ENCODE measurements at places on chromosomes 2 and 18. TPM values are rescaled to one million over a fixed set of nuclear protein-coding genes. Genes with fewer than 3 reads are reported as not detected.

The PDE11A gene
- not detected for total RNA-seq

The COMMD1 gene
- 29.3 TPM for total RNA-seq

The REEP1 gene
- total RNA-seq: 0.19 TPM

The GPC1 gene
- total RNA-seq: 2.0 TPM

The C2orf78 gene
- total RNA-seq: not detected

DNA sequence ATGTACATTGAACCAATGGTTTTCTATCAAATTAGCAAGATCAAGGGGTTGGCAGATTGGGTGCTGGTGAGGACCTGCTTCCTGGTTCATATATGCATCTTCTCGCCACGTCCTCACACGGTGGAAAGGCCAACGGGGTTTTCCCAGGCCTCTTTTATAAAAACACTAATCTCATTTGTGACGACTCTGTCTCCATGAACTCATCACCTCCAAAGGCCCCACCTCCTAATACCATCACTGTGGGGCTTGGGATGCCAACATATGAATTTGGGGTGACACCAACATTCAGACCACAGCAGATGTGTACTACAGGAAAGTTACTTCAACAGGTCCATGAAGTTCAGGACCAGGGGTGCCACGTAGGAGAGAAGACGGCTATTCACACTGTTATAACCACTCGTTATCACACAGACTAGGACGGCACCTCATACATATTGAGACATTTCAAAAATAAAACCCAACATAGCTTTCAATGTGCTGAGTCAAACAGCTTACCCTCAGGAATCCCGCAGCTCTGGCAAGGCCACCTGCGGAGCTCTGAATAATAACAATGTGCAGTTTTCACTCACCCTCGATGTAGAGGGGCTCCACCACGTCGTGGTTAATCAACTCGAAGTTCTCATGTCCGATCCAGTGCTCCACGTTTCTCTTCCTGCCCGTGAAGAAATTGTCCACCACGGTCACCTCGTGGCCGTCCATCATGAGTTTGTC lies 49.3 kb downstream of the UXS1 start:
- H3K27ac ChIP-seq: peak overlapping the region; percentile 90
- peak; percentile 71 for DNase-seq
- peaks cover 67% of the 10 kb centered on the region for H3K4me1 ChIP-seq
- H3K4me3 ChIP-seq: peak overlapping the region; percentile 42
- H3K27me3 ChIP-seq: no peaks in the 10 kb centered on the region

GRCh38 chr2:33485051-33485450 lies 8.6 kb downstream of the RASGRP3 start:
- peaks cover 8% of the 10 kb centered on the region for H3K36me3 ChIP-seq
- peaks cover 25% of the 10 kb centered on the region for H3K4me1 ChIP-seq
- no peak overlapping the region for H3K4me3 ChIP-seq
- H3K27ac ChIP-seq: no peak overlapping the region
- no peak for DNase-seq

GRCh38 chr2:234919711-234920110 lies 32.1 kb upstream of the SH3BP4 start:
- H3K4me3 ChIP-seq: no peak overlapping the region
- no peak for DNase-seq
- no peak overlapping the region for H3K27ac ChIP-seq
- H3K27me3 ChIP-seq: peaks cover 16% of the 10 kb centered on the region
- no peaks in the 10 kb centered on the region for H3K36me3 ChIP-seq
- no peaks in the 10 kb centered on the region for H3K4me1 ChIP-seq

- H3K27ac ChIP-seq: no peak overlapping the region
- no peaks in the 10 kb centered on the region for H3K36me3 ChIP-seq
- no peaks in the 10 kb centered on the region for H3K27me3 ChIP-seq
- peaks cover 18% of the 10 kb centered on the region for H3K4me1 ChIP-seq
Observed at GRCh38 chr2:234355021-234355720, 141.7 kb downstream of the ARL4C start.

DNA sequence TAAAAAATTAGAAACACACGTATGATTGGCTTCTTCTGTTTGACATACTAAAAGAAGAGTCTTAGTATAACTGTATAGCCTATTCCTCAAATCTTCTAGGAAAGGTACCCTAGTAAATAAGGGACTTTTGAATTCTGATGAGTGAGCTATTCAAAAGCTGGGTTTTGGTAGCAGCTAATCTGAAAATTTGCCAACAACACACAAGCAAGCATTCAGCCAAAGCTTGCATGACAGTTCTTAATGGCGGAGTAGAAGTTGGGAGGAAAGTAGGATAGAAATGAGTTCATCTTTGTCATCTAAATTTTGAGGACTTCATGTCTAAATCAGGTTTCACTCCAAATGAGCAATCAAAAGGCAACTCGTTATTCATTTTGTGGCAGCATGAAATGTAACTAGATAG lies 813.0 kb downstream of the MBD2 start:
- H3K27me3 ChIP-seq: no peaks in the 10 kb centered on the region
- H3K4me1 ChIP-seq: no peaks in the 10 kb centered on the region
- DNase-seq: no peak
- H3K27ac ChIP-seq: no peak overlapping the region
- no peaks in the 10 kb centered on the region for H3K36me3 ChIP-seq
- H3K4me3 ChIP-seq: no peak overlapping the region

DNA sequence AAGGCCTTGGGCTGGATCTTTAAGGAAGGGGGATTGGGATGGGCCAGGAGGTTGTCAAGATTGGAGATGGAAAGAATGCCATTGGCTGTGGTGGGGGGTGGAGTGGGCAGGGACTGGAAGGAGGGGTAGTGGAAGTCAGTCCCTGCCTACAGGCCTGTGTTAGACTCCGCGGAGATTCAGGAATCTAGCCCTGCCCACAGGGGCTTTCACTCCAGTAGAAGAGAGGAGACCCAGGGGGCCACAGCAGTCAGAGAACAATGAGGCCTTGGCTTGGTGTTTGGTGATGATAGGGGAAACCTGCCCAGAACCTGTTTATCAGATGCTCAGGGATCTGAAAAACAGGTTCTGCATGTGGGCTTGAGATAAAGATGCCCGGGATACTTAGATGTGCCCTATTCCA lies 6.1 kb downstream of the STEAP3 start:
- no peak for DNase-seq
- H3K4me1 ChIP-seq: peaks cover 8% of the 10 kb centered on the region
- no peak overlapping the region for H3K27ac ChIP-seq
- no peaks in the 10 kb centered on the region for H3K36me3 ChIP-seq
- H3K4me3 ChIP-seq: no peak overlapping the region

DNA sequence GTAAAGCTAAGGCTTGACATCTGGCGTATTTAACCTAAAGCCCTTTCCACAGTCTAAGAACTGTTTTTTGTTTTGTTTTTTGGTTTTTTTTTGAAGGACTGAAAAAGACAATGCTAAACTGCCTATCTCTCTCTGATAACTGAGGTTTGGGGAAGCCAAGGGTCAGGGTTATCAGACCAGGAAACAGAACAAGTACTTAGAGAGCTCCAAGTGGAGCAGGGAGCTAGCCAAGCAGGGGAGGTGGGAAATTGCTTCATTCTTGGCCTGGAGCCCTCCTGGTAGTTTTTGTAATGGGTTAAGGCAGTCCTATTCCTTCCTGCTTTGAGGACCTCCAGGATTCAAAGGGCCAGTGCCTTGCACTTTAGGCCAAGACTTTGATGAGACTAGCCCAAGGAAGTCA lies 154.3 kb upstream of the LTBP1 start:
- H3K4me1 ChIP-seq: no peaks in the 10 kb centered on the region
- no peak for DNase-seq
- H3K4me3 ChIP-seq: no peak overlapping the region
- peaks cover 48% of the 10 kb centered on the region for H3K36me3 ChIP-seq

- no peaks in the 10 kb centered on the region for H3K27me3 ChIP-seq
- no peak for DNase-seq
- peaks cover 9% of the 10 kb centered on the region for H3K4me1 ChIP-seq
- H3K36me3 ChIP-seq: peaks cover 2% of the 10 kb centered on the region
- H3K4me3 ChIP-seq: peak overlapping the region; percentile 75
Observed at GRCh38 chr2:24123922-24124580, 782 bp downstream of the FAM228B start.

- no peaks in the 10 kb centered on the region for H3K4me1 ChIP-seq
- no peak overlapping the region for H3K27ac ChIP-seq
- no peaks in the 10 kb centered on the region for H3K27me3 ChIP-seq
- DNase-seq: no peak
Observed at GRCh38 chr2:66682476-66682875, 247.6 kb downstream of the MEIS1 start.

DNA sequence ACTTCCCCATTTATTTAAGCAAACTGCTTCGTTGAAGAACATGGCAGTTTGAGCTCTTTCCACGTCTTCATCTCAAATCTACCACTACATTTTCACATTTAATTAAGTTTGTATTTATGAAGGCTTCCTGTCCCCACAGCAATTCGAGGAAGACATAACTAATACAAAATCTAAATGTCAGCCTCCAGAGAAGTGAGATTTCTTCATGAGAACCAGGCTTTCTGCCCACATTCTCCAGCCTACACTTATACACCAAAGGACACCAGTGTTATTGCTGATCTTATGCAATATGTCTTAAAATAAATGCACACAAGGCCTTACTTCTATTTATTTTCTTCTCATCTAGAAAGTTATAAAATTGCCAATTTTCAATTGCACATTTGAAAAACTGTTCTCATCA lies 1209.3 kb upstream of the FAM98A start:
- H3K4me1 ChIP-seq: no peaks in the 10 kb centered on the region
- no peaks in the 10 kb centered on the region for H3K27me3 ChIP-seq
- no peak for DNase-seq
- no peaks in the 10 kb centered on the region for H3K36me3 ChIP-seq

DNA sequence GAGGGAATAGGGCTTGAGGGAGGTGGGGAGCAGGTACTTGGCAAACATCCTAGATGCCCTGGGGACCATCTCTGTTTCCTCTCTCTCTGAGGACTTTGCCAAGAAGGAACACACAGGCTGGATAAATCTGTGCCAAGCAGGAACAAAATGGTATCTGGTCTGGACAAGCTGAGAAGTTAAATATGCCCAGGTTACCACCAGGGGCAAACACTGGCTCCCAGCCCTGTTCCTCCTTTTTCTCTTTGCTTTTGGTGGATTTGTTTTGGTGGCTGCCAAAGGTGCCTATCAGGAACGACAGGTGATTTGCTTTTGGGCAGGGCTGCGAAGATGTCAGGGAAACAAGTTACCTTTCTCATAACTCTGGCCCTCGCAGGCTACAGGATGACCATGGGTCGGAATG lies 227.5 kb upstream of the SMAD2 start:
- no peak overlapping the region for H3K27ac ChIP-seq
- H3K36me3 ChIP-seq: no peaks in the 10 kb centered on the region
- H3K27me3 ChIP-seq: peaks cover 5% of the 10 kb centered on the region
- no peaks in the 10 kb centered on the region for H3K4me1 ChIP-seq

Measured in activated CD4-positive, alpha-beta T cell treated with anti-CD3 and anti-CD28 coated beads for 36 hours (primary cell).